ENCODE measurements at places on chromosomes 2 and 18.

GRCh38 chr2:231370429-231370748, 25.1 kb upstream of the B3GNT7 start:
- DNase-seq: no peak

DNA sequence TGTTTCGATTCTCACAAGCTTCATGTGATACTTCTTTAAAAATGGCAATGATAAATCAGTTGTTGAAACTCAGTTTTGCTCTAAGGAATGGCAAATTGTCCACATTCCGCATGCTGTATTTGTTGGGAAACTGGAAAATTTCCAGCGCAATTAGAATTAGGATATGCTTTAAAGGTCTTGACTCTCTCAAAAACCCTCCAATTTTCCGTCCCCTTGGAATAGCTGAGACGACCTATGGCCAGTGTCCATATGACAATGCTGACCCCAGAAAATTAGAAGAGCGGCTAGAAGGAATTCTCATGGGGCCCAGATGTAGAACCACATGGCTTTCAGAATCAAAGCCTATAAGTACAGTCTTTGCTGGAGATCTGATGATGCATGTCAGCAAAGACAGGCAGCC, 170.8 kb downstream of the TMEM18 start:
- DNase-seq: no peak

GRCh38 chr18:59008302-59008974, 131.2 kb upstream of the SEC11C start:
- DNase-seq: peak; percentile 43

DNA sequence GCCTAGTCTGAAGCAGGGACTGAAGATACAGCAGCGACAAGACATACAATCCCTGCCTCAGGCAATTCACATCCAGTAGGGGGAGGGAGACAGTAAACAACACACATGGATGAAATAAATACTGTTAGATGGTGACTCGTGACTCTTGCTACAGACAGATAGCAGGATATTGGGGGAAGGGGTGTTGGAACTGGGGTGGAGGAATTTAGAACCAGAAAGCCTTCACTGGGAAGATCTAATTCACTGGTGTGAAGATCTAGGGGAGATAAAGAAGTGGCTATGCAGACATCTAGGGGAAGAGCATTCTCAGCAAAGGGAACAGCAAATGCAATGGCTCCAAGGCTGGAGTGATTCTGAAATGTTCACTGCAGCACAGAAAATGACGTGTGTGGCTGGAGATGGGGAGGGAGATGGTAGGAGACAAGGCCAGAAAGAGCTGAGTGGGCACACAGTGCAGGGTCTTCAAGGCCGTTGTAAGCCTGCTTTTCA, 52.6 kb upstream of the TMEM163 start:
- no peak for DNase-seq

GRCh38 chr2:67259556-67260342, 137.4 kb upstream of the ETAA1 start:
- peak; percentile 62 for DNase-seq

DNA sequence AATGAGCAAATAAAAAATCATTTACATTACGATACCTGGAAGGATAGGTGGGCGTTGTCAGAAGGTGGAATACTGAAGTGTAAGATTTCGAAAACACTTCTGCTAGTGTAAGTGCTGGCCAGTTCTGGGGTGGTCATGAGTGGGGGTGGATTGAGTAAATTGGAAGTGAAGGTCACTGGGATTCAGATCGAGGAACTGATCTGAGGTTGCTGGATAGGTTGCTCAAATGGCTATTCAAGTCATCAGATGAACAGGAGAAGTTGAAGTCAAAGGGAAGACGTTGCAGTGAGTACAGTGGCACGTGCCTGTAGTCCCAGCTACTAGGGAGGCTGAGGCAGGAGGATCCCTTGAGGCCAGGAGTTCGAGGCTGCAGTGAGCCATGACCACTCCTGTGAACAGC, 95.7 kb downstream of the MALT1 start:
- no peak for DNase-seq

GRCh38 chr2:126657148-126657635, 1.2 kb downstream of the GYPC start:
- no peak for DNase-seq

DNA sequence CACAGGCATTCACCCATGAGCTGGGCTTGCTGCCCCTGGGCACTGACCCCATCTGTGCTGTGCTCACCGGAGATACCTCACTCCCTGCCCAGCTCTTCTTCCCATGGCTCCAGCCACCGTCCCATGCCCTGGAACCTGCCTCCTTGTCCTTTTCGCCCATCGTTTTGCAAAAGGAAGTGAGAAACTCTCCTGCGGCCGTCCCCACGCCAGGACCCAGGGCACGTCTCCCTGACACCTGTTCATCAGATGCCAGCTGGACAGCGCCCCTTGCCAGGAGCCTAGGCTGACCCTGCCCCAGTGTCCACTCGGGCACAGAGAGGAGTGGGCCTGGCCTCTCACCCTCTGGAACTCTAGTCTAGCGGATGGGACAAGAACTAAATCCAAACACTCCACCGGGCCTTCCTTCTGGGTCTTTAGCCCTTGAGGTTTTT, 238.6 kb downstream of the SEPTIN10 start:
- DNase-seq: no peak

- DNase-seq: no peak
These were observed 138.0 kb upstream of the CDCA7 start for GRCh38 chr2:173216668-173217067.

- peak; percentile 78 for DNase-seq
These were observed 528.8 kb downstream of the CPS1 start for GRCh38 chr2:211085056-211085680.

DNA sequence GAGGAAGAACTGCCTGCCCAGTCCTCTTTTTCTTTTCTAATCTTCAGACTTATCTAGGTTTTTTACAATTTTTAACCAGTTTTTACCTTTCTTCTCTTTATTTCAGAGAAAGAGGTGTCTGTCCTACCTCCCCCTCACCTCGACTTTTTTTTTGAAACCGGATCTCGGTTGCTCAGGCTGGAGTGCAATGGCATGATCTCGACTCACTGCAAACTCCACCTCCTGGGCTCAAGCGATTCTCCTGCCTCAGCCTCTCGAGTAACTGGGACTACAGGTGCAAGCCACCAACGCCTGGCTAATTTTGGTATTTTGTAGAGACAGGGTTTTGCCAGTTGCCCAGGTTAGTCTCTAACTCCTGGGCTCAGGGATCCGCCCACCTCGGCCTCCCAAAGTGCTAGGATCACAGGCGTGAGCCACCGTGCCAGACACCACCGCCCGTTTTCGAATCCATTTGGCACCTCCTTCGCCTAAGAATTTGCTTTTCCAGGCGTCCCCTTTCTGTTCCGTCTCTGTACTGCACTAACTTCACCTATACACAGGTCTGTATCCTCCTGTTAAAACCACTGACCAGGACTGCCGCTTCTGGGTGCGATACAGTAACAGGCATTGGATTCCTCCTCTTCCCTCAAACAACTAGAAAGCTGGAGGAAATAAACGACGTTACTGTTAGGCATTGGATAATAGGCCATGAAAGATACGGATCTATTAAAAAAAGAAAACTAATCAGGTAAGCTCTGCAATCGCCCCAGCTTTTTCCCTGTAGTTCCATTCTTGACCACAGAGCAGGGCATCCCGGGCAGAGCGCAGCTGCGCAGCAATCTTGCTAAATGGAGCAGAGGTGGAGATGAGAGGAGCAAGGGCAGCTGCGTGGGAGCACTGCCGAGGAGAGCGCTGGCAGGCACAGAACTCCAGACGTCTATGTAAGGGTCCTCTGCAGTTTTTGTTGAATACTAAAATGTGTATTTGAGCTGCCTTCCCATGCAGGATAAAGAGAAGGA, 69.9 kb downstream of the ZC3H6 start:
- peak; percentile 88 for DNase-seq

DNA sequence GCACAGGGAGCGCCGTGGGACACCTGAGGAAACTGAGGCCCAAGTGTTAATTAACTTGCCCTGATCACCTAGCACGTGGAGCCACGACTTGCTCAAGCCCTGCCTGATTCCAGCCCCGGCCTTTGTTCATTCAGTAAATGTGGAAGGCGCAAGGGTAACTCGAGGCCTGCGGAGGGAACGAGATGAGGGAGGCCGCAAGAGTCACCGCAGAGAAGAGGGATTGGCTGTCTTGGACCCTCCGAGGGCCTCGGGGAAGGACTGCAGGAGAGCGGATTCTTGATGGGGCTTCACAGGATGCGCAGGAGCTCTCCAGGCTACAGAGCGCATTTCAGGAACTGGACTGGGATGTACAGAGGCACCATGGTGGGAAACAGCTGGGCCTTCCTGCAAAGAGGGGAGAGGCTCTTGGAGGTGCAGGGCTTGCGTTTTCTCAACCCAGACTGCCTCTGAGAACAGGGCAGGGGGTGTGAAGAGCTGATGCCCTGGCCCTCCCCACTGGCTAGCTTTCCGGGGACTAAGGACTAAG, 511 bp upstream of the ANKMY1 start:
- no peak for DNase-seq

GRCh38 chr2:165273176-165273575, 34.0 kb downstream of the SCN2A start:
- no peak for DNase-seq

DNA sequence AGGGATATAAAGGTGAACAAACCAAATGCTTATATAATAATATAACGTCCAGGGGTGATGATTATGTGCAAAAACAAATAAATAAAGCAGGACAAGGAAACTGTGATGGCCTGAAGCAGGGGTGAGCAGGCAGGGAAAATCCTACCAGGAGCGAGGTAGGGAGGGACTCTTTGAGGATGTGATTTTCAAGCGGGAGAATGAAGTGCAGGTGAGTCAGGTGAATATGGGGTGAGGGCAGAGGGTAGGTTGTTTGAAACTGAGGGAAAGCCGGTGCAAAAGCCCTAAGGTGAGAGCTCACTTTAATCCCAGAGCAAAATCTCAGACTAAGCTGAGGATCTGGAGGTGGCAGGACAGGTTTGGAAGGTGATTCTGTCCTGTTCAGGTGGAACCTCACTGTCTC, 40.7 kb downstream of the CYP26B1 start:
- no peak for DNase-seq

DNA sequence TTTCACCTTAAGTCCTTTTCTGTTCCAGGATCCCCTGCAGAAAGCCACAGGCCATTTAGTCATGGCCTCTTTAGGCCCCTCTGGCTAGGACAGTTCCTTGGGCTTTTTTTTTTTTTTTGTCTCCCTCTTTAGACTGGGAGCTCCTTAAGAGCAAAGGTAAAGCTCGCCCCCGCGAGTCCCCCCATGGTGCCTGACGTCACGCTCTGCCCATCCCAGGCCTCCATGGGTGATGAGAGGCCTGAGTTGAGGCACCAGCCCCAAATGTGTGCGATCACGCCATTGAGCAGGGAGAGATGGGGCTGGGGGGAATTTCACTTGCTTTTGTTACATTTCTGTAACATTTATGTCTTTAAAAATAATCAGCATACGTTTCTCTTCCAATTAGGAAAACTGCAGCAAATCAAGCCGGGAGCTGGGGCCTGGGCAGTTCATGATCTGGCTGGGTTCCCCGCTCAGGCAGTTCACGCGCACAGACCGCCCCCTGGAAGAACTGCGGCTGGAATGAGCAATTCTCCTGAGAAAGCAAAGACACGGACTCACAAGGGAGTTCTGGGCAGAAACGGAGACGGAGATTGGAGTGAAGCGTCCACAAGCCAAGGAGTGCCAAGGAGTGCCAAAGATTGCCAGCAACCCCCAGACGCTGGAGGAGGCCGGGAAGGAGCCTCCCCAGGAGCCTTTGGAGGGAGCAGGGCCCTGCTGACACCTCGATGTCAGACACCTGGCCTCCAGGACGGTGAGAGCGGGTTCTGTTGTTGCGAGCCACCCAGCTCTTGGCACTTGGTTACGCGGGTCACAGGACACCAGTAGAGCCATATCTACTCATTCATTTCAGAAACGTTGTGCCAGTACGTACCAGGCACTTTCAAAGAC, 108.4 kb upstream of the ODC1 start:
- no peak for DNase-seq

DNA sequence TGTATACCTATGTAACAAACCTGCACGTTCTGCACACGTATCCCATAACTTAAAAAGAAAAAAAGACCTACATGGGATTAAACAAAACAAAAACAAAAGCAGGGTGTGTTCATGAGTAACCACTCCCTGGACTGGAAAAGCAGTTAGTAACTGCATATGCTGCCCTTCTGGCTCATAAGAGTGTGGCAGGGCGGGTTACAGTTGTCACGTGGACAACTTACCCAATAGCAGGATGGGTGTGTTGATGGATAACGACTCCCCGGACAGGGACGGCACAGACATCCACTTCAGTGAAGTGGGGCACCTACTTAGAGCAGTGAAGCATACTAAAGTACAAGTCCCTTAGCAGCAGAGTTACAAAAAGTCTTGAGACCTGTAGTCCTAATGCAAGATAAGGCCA, 136.7 kb downstream of the CCBE1 start:
- DNase-seq: peak; percentile 43

DNA sequence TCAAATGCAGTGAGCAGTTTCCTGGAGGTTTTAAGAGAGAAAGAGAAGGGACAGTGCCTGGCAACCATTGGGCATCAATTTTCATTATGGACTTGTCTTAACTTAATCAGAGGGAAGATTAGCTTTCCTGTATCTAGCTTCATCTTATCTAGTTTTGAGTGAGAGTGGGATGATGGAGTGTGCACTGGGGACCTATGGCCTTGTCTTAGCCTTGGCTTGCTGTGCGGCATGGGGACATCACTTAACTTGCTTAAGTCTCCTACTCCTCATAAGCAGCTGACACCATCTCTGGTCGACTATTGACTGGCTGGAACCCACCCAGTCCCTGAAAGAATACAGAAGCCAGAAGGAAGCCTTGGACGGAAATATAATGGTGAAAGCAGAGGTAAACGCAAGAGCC, 344.0 kb downstream of the SOX11 start:
- no peak for DNase-seq

DNA sequence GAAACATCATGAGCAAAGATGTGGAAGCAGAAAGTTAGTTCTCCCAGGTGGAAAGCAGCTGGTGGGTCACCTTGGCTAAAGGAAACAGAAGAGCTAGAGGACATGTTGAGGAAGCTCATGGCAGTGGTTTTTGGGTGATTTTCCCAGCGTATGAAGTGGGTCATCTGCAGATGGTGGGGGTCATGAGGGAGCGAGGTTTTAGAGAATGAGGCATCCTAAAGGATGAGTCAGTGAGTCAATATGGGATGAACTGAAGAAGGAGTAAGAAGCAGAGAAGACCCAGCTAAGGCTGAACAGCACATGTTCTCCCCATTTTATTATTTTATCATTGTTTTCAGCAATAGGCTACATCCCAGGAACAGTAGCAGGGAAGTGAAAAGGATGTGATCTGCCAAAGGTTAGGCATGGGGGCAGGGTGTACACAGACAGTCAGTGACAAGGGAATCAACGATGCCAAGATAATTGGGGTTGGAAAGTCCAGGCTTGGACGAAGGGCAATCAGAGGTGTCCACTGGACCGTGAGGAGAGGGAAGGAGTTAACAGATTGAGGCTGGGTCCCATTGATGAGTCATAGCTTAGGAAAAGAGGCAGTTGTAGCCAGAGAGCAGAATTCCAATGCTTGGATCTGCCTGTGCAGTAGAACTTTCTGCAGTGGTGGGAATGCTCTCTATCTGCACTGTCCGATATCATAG, 289.3 kb upstream of the RAB12 start:
- DNase-seq: no peak

All from DMS53 (cell line).